NCI-H82 (cell line): ENCODE measurements at places on chromosomes 13 and 19.

DNA sequence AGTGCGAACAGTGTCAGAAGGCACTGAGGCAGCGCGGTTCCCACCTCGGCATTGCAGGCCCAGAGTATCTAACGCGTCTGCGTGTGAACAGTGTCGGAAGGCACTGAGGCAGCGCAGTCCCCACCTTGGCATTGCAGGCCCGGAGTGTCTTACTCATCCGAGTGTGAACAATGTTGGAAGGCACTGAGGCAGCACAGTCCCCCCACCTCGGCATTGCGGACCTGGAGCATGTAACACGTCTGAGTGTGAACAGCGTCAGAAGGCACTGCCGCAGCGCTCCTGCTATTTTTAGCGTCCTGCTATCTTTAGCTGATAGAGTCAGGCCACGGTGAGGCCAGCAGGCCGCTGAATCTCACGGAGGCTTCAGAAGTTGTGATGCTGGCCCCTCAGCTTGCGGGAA lies 39.6 kb downstream of the ATP11A start:
- no peak for DNase-seq

- DNase-seq, result no peak
Observed at GRCh38 chr19:44668985-44669764, 2.1 kb upstream of the CEACAM19 start.

DNA sequence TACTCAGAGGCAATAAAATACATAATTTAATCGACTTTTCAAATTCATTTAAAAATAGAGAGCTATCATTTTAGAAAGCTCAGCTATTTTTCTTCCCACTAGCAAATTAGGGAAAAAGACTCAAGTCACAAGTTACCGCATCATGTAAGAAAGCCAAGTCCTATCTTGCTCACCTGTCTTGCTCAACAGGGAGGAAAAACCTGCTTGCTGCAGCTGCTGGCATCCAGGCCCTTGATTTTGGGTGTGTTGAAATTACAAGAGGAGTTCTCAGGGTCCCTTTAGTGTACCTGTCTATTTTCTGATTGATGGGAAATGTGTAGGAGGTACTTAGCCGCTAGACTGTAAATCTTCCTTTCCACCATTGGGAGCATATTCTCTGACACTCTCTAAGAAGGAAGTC lies 22.2 kb downstream of the SLC10A2 start:
- DNase-seq, result no peak

DNA sequence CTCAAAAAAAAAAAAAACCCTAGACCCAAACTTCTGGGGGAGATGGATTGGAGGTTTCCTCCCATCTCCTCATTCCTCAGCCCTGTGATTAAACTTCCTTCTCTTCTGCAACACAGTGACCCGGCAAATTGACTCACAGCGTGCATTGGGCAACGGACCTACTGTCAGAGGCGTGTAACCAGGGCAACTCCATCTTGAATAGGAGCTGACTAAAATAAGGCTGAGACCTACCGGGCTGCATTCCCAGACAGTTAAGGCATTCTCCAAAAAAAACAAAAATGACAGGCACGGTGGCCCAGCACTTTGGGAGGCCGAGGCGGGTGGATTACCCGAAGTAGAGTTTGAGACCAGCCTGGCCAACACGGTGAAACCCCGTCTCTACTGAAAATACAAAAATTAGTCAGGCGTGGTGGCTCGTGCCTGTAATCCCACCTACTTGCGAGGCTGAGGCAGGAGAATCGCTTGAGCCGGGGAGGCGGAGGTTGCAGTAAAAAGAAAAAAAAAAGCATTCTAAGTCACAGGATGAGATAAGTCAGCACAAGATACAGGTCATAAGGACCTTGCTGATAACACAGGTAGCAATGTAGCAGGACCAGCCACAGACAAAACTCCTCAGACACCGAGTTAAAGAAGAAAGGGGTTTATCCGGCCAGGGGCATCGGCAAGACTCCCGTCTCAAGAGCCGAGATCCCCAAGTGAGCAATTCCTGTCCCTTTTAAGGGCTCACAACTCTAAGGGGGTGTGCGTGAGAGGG lies 5.4 kb upstream of the NLRP7 start:
- no peak for DNase-seq

GRCh38 chr13:32092496-32092895 lies 60.9 kb downstream of the FRY start:
- no peak for DNase-seq

DNA sequence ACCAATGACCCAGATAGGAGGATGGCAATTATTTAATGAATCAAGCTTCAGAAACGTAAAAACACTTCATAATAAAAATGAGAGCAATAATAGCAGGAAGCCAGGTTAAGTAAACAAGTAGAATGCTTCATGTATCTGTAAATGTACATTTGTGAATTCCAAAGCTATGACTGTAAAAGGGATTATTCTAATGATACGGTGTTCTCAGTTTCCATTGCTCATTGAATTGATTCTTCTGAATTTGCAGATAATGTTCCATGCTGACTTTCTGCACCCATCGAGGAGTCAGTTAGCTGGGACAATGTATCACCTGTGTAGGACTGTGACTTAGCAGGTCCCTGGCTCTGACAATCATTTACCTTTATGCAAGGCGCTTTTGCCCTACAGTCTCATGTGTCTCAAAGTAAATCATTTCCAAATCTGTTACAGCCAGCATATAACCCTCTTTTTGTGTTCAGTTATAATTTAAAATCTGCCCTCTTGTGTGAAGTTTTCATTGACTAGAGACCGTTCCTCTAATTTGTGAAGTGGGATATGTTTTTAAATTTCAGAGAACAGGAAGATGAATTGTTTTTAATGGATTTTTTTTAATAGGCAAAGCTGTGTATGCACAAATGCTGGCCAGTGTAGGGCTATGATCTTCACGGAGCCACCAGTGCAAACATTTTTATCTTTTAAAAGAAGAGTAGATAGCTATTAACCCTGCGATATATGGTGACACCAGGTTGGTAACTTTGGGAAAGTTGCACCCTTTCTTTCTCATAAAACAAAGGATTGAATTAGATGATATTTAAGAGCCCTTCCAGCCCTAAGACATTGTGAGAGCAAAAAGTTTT lies 267.1 kb downstream of the KLF5 start:
- no peak for DNase-seq

GRCh38 chr13:24308488-24309020 lies 826 bp upstream of the C1QTNF9 start:
- no peak for DNase-seq

DNA sequence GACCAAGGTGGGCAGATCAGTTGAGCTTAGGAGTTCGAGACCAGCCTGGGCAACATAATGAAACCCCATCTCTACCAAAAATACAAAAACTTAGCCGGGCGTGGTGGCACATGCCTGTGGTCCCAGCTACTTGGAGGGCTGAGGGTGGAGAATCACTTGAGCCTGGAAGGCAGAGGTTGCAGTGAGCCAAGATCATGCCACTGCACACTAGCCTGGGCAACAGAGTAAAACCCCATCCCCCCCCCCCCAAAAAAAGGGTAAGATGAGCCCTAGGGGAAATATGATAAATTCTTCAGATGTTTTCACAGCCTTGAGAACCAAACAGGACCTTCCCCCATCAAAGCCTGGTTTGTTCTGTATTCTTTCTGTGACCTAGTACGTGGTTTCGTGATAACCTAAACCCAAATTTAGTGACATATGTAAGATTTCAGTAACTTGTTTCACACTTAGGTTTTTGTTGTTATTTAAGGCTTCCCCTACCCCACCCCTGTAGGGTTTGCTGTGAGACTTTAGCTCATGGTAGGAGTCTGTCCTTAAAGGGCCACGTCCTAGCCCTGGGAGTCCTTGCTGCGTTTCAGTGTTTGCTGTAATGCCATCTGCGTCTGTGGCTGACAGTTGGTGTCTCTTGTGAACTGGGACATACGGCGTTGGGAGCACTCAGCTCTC lies 49.6 kb downstream of the MYO9B start:
- peak; percentile 86 for DNase-seq

DNA sequence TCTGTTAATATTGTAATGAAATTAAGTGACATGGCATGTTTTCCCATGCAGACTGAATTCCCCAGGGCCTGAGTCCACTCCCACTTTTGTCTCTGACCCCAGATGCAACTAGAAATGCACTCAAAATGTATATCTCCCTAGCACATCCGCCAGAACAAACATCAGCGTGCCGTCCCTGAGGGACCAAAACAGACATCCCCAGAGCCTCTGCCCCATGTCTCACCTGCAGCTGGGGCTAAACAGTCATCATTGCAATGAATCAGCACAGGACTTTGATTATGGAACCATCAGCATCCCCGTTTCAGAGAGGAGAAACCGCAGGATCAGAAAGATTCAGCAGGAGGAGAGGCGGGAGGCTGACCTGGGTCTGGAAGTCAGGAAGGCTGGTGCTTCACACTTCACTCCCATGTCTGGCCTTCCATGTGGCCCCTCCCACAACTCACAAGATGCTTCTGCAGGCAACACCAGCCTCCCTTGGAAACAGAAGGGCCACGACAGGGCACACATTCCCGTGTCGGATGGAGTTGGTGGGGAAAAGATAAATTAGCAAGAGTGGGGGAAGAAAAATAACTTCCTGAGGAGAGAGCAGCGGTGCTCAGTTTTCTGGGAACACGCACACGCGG lies 130.6 kb upstream of the VSTM2B start:
- no peak for DNase-seq

- DNase-seq, result no peak
Observed at GRCh38 chr13:110699148-110700145, 6.5 kb downstream of the CARS2 start.

DNA sequence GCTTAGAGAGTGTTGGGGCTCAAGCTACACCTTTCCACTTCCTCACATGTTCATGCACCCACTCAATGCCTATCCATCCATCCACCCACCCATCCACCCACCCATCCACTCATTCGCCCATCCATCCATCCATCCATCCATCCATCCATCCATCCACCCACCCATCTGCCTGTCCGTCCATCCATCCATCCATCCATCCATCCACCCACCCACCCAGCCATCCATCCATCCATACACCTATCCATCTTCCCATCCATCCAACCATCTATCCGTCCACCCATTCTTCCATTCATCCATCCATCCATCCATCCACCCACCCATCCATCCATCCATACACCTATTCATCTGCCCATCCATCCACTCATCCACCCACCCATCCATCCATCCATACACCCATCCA lies 13.1 kb upstream of the HOMER3 start:
- DNase-seq, result no peak

- peak; percentile 10 for DNase-seq
Observed at GRCh38 chr19:28705008-28705407, 507.9 kb downstream of the UQCRFS1 start.

GRCh38 chr19:7295912-7296536 lies 1.8 kb upstream of the INSR start:
- no peak for DNase-seq

GRCh38 chr13:40943073-40943472 lies 76.0 kb downstream of the ELF1 start:
- DNase-seq, result no peak

- DNase-seq, result no peak
Observed at GRCh38 chr13:46389457-46390451, 2.7 kb upstream of the RUBCNL start.

- no peak for DNase-seq
Observed at GRCh38 chr13:24264976-24265375, 44.4 kb upstream of the C1QTNF9 start.

DNA sequence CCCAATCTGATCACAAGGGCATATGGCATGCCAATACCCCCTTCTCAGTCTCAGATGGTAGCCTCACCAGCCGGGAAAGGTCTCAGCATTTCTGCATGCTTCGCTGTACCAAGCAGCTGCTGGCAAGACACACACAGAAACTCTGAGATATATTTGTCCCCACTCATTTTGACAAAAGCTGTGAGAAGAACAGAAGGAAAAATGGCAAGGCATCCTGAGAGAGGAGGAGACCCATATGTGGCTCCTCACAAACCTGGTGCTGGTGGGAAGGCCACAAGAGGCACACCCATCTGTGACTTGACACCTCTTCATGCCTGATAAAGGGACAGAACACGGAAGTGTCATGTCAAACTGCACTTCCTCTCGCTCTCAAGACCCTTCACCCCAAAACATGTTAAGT lies 36.7 kb upstream of the DOCK9 start:
- DNase-seq, result no peak

GRCh38 chr19:572140-572742 lies at the start of gene BSG:
BSG (plus strand) TSS chr19:572596; CDS start chr19:572635, 39 bp downstream.
- DNase-seq, result peak; percentile 96

GRCh38 chr19:54186934-54187381 lies 2.4 kb downstream of the MBOAT7 start:
- no peak for DNase-seq

GRCh38 chr19:50679177-50680125 lies 30.2 kb downstream of the C19orf81 start:
- peak; percentile 81 for DNase-seq

DNA sequence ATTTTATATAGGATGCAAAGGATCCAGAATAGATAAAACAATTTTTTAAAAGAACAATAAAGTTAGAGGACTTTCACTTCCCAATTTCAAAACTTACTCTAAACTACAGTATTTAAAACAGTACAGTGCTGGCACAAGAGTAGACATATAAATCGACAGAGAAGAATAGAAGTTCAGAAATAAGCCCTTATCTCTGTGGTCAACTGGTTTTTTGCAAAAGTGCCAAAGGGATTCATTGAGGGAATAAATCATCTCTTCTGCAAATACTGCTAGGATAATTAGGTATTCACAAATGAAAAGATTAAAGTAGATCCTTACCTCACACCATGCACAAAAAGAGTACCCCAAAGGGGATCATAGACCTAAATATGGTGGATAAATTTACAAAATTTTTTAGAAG lies 431.0 kb upstream of the HTR2A start:
- no peak for DNase-seq

GRCh38 chr13:100075700-100076587 lies 12.9 kb upstream of the PCCA start:
- DNase-seq, result no peak

DNA sequence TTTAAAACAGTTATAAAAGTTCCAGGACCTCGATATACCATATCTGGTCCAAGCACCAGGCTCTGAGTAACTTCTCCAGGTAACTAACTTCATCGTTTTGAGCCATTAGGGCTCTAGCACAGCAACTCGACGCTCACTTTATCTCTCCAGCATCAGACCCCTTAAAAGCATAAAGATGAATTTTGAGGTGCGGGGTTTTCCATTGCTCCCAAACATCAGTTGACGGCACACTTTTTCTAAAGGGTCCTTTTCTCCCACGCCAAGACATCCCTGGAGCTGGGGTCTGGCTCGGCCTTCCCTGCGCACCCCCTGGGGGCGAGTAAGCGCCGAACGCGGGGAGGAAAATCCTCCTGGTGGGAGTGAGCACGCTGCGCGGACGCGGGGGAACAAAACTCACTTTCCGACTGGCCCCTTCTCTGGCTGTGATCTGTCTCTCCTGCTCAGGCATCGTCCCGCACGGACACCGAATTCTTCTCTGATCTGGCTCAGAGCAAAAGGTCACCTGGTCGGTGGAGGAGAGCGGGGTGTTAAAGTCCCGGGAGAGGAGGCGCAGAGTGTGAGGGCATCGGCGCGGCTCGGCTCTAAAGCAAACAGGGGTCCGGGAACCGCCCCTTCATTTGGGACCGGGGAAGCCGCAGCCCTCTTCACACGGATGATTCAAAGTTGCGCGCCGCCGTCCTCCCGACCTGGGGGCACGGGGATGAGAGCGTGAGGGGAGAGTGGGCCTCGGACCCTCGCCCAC lies at the start of gene ATP7B:
Gene ATP7B (minus strand): TSS at position 561 of the 742 bp plus-strand sequence. CDS start 113 bp downstream, at position 448.
- DNase-seq, result peak; percentile 74

- DNase-seq, result no peak
Observed at GRCh38 chr19:7930765-7931164, 4.8 kb upstream of the CTXN1 start.
